ENCODE measurements at places on chromosomes 1 and 21.

GRCh38 chr1:86176226-86176625, 19.7 kb upstream of the COL24A1 start:
- DNase-seq = no peak

DNA sequence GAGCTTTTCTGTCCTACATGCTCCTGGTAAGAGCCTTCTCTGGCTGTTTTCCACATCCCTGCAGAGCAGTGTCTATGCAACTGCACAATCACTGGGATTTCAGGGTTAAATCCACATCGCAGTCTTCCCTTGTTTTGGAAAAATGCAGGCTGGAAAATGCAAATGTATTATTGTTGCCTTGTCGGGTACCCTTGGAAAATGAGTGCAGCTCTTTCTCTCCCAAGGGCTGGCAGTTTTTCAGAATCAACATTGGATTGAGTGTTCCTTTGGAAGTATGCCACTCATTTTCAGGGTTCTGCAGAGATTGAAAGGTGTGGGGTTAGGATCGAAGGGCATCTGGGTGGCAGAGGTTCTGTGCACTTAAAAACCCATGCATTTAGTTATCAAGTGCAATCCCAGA, 3.2 kb downstream of the NOS1AP start:
- no peak for DNase-seq

DNA sequence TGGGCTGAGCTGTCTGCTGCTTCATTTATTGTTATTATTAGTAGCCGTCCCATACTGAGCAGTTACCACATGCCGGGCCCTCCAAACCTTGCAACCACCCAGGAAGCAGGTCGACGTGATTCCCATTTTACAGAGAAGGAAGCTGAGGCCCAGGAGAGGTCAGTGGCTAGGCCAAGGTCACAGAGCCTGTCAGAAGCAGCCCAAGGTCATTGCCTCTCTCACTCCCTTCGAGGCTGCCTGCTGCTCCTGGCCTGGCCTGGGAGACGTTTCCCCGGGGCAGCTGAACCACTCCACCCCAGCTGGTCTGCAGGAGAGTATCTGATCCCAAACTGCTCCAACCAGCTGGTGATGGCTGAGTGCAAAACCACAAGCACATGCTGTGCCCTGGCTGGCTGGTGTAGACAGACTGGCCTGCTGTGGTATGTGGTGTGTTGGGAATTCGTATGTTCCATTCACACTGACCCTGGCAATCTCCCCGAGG, 6.5 kb downstream of the PADI4 start:
- no peak for DNase-seq

DNA sequence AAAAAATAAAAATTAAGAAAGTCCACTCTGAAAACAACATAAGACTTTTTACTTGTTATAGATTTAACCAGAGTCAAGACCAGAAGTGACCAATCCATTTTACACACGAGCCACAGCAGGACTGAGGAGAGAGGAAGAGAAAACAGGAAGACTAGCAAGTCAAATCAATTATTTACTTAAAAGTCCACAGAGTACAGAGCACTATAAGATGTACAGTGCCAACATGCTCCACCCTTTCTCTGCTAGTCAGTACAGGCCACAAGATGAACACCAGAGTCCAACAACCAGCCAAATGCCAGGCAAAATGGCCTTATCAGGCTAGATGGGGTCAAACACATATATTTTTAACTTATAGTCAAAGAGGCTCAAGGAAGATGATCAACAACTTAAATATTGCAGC, 19.5 kb downstream of the LUZP1 start:
- no peak for DNase-seq

DNA sequence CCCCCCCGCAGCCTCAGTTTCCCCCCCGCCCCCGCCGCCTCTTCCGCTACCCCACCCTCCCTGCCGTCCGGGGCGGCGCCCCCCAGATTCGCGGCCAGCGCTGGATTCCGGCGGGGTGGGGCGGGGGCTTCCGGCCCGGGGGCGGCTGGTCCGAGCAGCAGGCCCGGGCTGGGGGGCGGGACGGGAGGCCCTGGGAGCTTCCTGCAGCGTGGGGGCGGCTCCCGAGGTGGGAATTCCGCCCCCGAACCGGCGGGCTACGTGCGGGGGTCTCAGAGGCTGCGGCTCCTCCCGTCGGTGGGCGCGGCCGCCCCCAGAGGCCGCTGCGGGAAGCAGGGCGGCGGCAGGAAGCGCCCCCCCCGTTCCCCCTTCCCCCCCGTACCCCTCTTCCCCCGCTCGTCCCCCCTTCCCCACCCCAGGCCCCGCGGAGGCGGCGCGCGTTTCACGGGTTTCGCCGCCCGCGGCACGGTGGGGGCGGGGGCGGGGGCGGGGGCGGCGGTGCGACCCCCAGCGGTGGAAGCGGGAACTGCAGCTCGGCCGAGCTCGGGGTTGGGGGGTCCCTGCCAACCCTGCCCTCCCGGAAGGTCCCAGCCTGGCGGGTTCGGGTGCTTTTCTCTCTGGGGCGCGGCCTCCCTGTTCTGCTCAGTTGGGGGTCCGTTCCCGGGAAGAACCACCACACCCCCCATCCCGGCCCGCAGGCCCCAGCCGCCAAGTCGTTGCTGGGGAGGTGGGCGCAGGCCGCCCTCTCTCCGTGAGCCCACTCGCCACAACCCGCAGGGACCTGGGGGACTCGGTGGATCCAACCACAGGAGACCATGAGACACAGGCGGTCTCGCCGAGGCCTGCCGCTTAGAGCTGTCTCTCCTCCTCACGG, 76.3 kb downstream of the MORN1 start:
- DNase-seq = peak; percentile 49

DNA sequence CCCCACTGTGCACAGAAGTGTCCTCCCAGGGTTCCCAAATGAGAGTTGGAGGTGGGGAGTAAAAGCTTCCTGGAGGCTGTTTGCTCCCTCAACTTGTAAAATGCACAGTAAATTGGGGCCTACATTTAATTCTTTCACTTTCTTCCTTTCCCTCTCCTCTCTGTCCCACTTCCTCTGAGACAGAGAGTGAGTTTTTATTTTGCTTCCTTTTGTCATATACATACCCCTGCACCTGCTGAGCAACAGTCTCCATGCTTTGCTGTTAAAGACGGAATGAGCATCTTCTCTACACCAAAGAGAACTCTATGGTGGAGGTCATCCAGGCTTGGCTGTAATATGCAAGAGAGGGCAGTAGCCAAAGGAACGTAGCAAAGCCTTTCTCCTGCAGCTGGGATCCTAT, 79.3 kb upstream of the VAV3 start:
- no peak for DNase-seq

- DNase-seq = no peak
These were observed 44.3 kb downstream of the PEX14 start for GRCh38 chr1:10519016-10519417.

DNA sequence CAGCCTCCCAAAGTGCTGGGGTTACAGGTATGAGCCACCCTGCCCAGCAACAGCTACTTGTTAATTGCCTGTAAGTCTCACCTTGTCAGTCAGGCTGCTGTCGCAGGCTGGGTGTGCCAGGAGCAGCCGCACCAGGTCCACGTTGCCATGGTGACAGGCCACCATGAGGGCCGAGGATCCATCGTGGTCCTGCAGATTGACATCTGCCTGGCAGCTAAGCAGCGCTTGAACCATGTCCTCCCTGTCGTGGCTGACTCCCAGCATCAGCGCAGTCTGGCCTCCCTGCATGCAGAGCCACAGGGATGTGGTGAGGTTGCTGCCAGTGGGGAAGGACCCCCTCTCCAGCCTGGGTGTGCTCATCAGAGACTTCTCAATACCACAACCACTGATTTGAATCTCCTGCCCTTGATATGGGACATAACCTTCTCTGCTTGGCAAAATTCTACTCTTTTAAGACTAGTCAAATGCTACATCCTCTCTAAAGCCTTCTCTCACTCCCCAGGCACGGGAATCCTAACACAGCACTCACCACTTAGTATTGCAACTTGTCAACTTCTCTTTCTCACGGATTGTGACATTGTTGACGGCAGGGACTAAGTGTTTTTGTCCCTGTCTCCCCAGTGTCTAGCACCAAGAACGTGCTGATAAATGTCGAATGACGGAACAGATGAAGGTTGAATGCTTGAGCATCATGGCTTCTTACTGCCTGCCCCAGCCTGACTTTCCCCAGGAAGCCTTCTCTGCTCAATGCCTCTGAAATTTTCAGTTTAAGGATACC, 52.9 kb downstream of the L1TD1 start:
- no peak for DNase-seq

DNA sequence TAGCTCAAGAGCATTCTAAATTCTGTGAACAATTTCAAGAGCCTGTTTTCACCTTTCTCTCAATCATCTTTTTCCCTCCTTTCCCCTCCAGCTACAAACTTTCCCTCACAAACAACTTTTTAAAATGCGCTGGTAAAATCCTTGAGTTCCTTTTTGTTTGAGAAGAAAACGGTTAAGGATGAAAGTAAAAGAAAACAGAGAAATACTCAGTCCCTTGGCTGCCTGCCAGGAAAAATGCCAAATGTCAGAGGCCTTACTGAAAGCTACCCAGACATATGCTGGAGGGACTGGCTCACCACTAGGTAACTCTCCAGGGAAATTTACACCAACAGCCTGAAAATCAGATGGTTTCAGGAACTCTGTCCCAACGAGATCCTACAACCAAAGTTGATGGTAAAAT, 11.0 kb upstream of the SERBP1 start:
- DNase-seq = no peak

DNA sequence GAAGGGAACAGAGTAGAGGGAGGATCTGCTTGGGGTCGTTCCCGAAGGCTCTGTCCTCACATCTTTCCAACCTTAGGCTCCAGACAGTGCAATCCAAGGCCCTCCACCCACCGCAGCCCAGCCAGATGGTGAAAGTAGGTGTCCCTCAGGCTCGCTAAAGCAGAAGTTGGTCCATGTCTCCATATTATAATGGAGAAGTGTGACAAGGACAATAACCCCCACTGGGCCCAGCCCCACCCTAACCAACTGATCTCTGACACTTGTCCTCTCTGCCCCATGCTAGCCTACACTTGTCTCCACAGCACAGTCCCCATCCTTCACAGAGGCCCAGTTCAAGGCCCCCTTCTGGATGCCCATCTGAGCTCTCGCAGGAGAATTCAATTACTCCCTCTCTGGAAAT, 48.7 kb downstream of the DMAP1 start:
- no peak for DNase-seq

DNA sequence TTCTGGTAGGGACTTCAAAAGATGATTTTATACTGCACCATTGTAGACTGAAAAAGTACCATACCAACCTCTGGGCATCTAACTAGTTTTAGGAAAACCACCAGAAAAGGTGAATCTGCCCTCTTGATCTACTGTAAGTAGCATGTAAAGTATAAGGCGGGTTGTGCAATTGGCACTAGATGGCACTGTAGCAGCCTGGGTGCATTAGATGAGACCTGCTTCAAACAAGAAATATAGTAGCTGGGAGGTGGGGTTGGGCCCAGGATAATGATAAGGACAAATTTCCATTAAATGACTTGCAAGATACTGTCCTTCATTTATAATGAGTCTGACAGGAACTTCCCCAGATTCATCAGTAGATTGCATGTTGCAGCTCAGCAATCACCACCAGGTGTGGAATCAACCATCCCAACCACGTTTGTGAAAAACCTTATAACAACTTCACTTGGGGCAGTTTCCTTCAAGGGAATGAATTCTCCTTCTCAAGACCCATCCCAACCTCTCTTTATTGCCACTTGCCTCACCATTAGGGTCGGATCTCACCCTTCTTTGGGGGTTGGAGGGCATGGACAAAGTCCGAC, 37.3 kb upstream of the IL10 start:
- DNase-seq = no peak

- no peak for DNase-seq
These were observed 6.7 kb upstream of the MPC2 start for GRCh38 chr1:167943541-167943940.

GRCh38 chr1:84541679-84542078, 32.6 kb downstream of the CTBS start:
- DNase-seq = no peak

DNA sequence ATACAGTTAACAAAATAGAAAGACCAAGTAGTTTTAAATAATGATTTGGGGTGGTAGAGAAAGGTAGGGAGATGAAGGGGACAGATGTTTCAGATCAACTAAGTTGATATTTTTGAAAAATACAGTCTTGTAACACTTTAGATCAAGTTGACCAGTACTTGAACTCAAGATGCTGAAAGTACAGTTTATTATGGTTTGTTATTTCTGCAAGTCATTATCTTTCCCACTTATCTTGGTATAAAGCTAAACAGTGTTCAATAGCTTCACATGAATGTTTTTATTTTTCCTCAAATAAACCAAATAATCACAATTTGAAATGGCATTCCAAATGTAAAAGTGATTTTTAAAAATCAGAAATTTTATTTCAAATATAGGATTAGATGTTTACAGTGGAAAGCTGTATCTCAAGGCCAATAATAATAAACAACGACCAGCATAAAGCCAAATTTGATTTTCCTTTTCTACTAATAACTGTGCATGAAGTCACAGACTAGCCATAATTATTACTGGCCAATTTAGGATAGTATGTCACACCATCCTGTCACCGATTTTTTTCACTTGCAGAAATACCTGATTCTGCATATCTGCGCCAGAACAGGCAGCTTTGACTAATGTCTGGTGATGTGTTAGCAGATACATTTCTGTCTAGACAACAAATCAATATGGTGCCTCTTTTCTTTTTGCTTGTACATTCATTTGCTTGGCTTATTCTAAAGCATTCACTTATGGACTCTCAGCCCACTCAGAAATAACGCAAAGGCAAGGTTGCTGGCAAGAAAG, 320.2 kb downstream of the TM2D1 start:
- DNase-seq = no peak

- DNase-seq = no peak
These were observed 1.7 kb upstream of the CELSR2 start for GRCh38 chr1:109247401-109248365.

- DNase-seq = no peak
These were observed 4.8 kb downstream of the KCNA2 start for GRCh38 chr1:110601332-110601731.

GRCh38 chr1:39409055-39409816, 82.2 kb upstream of the BMP8A start:
- no peak for DNase-seq

DNA sequence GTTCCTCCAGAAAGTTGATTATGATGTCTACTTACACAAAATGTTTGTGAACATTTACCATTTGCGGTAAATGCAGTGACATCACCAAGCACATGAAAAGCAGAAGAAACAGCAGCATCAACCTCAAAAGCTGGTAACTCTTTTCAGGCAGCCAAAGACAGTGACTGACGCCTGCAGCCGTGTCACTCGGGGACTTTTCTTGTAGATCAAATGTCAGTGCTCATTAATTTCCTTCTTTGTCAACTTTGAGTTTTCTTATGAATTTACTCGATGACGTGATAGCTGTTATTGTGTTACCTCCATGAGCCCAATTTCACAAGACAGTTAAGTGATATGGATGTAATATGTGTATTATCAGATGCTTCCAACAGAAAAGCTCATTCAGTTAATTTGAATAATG, 92.5 kb downstream of the RIPK4 start:
- DNase-seq = no peak

- DNase-seq = no peak
These were observed 1.4 kb upstream of the KRTAP10-4 start for GRCh38 chr21:44571844-44572782.

DNA sequence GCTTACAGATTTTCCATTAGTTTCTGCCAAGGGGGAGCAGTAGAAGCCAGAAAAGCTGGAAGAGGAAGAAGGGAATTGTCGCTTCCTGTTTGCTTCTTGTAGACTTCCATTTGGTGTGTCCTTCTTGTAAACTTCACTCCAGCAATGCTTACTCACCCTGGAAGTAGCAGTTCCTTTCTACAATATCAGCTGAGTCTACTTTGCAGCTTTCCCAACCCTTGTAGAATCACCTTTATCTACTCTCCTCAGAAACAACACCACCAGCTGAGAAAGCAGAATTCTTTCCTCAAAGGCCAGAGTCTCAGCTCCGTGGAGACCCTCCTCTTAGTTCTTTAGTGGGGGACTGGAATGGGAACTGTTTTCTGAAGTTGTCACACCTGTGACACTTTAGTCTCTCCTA, 1136.7 kb upstream of the TMPRSS15 start:
- no peak for DNase-seq
